ENCODE measurements at places on chromosomes 11 and 22.
A peak's percentile ranks its signal among the peaks of the same experiment; 100 is the strongest.

- DNase-seq: no peak
Measured at GRCh38 chr22:27230189-27230588, 571.4 kb downstream of the MN1 start.

DNA sequence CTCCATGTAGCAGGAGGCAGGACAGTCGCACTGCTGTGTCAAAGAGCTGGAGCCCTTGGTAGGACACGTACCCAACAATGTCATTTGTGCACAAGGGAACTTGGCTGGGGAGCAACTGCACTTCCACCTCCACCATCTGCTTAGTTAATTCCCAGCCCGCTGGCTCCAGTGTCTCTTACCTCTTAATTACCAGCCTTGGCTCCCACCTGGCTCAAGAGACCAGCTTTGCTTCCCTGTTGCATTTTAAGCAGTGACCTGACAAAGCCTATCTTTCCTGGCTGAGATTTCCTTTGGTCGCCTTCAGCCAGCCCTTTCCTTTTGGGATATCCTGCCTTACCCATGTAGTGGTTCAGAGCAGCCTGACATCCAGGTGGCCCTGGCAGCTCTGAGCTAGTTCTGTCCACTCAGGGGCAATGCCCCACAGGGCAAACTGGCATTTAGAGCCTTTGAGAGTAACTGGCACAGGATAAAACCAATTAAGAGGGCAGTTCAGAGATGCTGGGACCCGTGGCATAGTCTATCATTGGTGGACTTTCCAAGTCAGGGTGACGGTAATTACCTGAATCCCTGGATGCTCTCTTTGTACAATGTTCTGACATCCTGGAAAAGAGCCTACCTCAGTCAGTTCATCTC, 212.6 kb upstream of the SORL1-AS1 start:
- DNase-seq: no peak

- DNase-seq: no peak
Measured at GRCh38 chr22:35134637-35135036, 68.7 kb downstream of the ISX start.

DNA sequence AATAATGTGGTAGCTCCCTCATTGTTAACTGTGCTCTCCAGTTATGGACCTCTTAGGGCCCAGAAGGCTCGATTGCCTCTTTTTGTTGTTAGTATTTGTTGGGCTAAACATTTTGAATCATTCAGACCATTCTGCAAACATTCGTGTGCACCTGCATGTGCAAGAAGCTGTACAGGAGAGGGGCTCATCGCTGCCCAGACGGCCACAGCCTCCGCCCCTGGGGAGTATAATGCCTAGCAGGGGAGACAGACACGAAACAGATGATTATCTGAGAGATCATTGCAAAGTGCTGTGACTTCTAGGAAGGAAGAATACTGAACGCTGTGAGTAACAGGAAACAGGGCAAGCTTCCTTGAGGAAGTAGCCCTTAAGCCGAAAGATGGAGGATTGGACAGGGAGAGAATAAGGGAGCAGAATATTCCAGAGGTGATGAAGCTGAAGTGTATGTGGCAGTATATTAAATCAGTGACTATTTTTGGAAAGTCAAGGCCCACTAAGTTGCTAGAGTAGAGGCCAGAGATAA, 123.3 kb upstream of the RASSF10 start:
- DNase-seq: no peak

DNA sequence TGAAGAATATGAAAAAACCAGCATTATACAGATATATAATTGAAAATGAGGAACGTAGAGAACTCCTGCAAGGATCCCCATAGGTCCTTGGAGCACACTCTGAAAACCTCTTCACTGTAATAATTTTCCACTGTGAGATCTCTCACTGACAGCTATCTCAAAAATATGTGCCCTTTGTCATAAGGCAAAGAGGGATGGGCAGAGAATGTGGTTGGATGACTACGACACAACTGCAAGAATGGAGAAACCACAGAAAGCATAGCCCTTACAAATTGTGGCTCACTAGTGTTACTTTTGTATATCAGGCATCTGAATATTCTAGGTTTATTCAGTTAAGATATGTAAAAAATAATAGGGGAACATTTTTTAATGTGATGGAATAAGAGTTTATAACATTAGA, 7.9 kb upstream of the CTSC start:
- DNase-seq: no peak

DNA sequence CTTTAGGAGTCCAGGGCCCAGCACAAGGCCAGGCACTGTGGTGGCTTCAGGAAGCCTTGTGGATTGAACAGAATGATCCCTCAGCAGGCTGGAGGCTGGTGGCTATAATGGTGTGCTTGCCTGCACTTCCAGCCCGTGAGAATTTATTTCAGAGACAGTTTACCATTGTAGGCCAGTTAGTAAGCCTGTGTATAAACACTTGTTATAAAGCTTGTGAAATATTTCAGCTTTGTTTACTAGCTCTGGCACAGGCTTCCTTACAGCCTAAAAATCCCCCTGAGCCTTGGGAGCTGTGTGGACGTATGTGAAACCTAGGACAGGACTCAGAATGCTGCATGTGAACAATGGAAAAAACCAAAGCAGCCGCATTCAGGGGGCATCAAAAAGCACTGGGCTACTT, 26.6 kb upstream of the ACER3 start:
- no peak for DNase-seq

- DNase-seq: peak; percentile 57
Measured at GRCh38 chr11:12862696-12863469, 146.2 kb upstream of the RASSF10 start.
